ENCODE measurements at places on chromosomes 16 and 17.
A peak's percentile ranks its signal among the peaks of the same experiment; 100 is the strongest.

GRCh38 chr16:10485698-10486382 is 94.6 kb downstream of the EMP2 start:
- no peak for DNase-seq

DNA sequence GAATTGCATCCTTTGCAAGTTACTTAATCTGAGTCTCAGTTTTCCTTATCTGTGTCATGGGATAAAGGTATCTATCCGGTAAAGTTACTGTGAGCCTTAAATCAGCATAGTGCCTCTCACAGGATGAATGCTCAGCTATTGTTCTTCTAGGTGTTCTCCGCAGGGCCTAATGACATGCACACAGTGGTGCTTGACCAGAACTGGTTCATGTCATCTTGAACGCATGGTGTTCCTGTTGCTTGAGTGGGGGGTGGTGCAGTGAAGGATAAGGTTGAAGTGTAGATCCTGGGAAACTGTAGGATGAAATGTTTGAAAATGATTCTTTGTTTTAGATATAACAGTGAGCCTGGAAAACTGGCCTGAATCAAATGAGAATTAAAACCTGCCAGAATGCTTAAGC is 4.0 kb downstream of the KRT40 start:
- peak; percentile 35 for DNase-seq

- DNase-seq = no peak
Measured at GRCh38 chr16:72877374-72878028, 170.4 kb downstream of the ZFHX3 start.

GRCh38 chr17:73042809-73043685 is 49.4 kb downstream of the SLC39A11 start:
- DNase-seq = no peak

- no peak for DNase-seq
Measured at GRCh38 chr16:86862595-86863280, 284.4 kb downstream of the FOXL1 start.

DNA sequence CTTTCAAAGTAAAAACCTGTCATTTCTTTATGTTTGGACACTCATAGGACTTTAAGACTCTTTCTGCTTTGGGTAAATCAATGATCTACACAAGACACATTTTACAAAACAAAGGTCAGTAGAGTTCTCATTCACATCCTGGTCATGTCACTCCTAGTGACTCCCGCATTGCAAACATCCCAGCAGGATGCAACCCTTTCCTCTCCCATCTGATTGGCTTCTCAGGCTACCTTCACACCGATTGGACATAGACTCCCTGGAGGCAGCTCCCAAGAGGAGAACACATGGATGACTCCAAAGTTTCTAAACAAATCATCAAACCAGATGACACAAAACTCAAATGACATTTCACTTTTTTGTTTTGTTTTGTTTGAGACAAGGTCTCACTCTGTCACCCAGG is 43.8 kb upstream of the ACSM2B start:
- no peak for DNase-seq

- DNase-seq = no peak
Measured at GRCh38 chr16:46727184-46727583, 21.0 kb downstream of the MYLK3 start.

GRCh38 chr16:16164243-16164642 is 59.1 kb downstream of the ABCC6 start:
- no peak for DNase-seq

DNA sequence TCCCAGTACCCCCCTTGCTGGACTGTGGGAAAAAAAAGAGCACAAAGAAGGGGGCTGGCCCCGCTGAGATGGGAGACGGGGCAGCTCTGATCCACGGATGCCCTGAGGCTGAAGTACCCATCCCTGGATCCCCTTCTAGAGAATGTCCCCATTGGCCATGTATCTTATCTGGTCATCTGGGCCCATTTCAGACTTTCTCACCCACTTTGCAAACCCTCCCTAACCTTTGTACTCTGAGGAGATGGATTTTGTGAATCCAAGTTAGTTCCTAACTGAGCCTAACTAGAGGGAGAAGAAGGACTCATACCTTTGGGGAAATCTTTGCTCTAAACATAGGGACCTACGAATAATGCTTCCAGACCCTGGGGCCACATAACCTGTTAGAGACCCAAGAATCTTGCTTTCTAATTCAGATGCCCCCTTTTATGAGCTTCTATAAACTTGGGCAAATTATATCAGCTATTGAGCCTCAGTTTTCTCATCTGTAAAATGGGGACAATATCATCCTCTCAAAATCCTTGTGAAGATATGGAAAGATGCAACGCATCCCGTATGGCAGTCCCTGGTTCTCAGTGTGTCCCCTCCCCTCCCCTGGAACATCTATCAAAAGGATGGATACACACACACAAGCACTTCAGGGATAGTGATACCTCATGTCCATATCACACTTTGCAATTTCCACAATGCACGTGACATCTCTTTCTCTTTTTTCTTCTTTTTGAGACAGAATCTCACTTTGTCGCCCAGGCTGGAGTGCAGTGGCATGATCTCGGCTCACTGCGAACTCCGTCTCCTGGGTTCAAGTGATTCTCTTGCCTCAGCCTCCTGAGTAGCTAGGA is 16.8 kb upstream of the FZD2 start:
- peak; percentile 55 for DNase-seq

GRCh38 chr17:11622492-11622891 is 24.2 kb downstream of the DNAH9 start:
- DNase-seq = no peak

DNA sequence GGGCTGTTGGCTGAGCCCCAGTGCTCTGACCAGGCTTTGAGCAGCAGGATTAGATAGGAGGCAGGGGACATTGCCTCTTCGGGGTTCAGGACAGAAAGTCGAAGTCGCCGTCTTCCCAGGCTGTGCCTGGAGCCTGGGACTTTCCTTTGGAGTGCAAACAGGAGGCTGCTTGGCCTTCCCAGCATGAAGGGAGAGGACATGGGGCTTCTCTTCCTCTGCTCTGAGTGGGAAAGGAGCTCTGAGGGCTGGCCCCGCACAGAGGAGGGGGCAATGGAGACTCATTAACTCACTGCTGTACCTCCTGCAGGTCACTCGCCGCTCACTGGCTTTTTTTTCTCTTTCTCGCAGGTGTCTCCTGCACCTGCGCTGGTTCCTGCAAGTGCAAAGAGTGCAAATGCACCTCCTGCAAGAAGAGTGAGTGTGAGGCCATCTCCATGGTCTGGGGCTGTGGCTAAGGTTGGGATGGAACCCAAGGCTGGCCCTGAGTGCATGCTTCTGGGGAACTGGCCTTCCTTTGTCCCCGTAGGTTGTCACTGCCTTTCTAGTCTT is 642 bp downstream of the MT1F start:
- DNase-seq = peak; percentile 47

- DNase-seq = no peak
Measured at GRCh38 chr17:71337938-71338337, 782.9 kb upstream of the SOX9 start.

- DNase-seq = peak; percentile 32
Measured at GRCh38 chr17:38709864-38710603, 5.0 kb downstream of the MLLT6 start.

DNA sequence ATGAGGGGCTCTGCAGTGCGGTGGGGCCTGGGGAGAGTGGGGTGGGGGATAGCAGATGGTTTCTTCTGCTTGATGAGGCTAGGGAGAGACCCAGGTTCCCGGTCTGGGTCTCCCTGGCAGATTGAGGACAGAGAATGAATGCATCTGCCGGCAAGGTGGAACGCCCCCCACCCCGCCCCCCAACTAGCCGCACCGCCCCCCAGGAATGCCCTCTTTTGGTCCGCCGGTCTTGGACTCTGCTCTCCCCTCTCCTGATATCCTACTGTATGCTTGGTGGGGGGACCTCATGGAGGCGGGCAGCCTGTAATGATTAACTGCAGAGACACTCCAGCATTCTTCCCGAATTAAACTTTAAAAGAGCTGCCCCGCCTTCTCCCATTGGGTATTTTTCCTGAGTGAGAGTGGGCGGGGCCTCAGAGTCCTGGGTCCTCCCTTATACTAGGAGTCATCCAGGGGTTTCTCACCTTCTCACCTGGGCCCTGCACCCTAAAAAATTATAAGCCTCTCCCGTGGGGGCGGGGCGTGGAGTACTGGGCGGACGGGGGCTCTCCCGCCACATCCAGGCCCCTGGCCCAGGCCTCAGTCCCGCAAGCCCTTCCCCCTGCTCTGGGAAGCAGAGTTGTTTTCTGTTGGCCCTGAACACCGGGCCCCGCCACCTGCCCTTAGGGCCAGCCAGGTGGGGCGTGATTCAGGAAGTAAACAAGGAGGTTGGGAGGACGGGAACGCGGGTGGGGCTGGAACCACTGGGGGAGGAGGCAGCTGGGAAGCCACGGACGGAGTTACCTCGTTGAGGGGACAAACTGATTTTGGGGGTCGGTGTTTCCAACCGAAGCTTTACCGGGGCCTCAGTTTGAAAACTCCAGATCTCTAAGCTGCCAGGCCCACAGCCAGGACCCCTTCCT is 1.5 kb downstream of the GRB7 start:
- peak; percentile 90 for DNase-seq

GRCh38 chr17:3678095-3678820 is 9.6 kb downstream of the EMC6 start:
- DNase-seq = peak; percentile 91

- peak; percentile 88 for DNase-seq
Measured at GRCh38 chr16:56589141-56590039, at the start of gene MT3. TSS of gene MT3 (plus strand) at chr16:56589528. CDS start at chr16:56589591, 63 bp downstream.

- no peak for DNase-seq
Measured at GRCh38 chr16:17471719-17472461, 1.1 kb upstream of the XYLT1 start.

DNA sequence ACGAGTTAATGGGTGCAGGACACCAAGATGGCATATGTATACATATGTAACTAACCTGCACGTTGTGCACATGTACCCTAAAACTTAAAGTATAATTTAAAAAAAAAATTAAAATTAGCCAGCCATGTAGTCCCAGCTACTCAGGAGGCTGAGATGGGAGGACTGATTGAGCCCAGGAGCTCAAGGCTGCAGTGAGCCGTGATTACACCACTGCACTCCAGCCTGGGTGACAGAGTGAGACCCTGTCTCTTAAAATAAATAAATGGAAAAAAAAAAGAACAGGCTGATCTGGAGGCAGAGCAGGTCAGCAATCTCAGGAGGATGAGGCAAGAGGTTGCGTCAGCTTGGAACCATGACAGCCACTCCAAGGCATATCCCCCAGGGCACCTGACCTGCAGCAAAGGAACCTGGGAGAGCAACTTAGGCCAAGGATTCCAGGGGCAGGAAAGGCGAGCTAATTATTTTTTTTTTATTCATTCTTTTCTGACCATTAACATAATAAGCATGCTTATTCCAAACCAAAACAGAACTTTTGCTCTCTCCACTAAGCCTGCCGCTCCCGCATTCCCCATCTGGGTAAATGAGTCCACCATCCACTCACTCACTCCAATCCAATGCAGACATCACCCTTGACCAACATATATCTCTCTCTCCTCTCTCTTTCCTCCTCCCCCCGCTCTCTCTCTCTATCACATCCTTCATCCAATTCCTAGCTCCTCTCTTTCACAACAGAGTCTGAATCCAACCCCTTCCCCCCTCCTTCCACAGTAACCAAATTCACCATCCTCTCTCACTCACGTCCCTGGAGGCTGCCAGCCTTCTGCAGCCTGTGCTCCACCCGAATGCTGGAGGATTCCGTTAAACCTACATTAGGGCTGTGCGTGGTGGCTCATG is 47.7 kb downstream of the TK2 start:
- peak; percentile 32 for DNase-seq

- DNase-seq = no peak
Measured at GRCh38 chr17:6047966-6048365, 22.2 kb upstream of the WSCD1 start.
